ENCODE measurements at places on chromosomes 1 and 21.

GRCh38 chr1:230704830-230705229 lies 9.1 kb downstream of the AGT start:
- DNase-seq: no peak

DNA sequence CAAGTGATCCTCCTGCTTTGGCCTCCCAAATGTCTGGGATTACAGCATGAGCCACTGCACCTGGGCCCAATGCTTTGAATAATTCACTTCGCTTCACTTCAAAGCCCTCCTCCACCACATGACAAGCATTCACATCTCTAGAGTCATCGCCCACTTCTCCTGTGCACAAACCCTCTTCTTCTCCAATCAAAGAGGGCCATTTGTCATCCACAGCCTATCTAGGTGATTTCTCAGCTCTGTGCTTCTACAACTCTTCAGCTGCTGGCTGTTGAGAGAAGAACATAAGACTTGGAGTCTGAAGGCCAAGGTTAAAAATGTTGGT lies 20.1 kb upstream of the PSMB2 start:
- no peak for DNase-seq

DNA sequence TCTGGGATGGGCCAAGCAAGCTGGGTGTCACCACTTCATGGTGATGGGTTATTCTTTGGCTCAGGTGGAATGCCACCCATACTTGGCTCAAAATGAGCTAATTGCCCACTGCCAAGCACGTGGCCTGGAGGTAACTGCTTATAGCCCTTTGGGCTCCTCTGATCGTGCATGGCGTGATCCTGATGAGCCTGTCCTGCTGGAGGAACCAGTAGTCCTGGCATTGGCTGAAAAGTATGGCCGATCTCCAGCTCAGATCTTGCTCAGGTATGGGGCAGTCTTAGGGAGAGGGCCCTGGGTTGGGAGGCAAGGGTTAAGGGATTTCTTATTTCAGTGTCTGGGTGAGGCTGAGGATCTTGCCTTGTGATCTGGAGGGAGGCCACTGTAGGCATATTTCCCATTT lies 15.4 kb upstream of the NASP start:
- no peak for DNase-seq

- no peak for DNase-seq
These were observed 10.7 kb downstream of the AUNIP start for GRCh38 chr1:25848531-25848930.

- no peak for DNase-seq
These were observed 160.1 kb downstream of the TBX15 start for GRCh38 chr1:118828038-118828437.

- no peak for DNase-seq
These were observed 10.5 kb upstream of the RNPC3 start for GRCh38 chr1:103514920-103515503.

DNA sequence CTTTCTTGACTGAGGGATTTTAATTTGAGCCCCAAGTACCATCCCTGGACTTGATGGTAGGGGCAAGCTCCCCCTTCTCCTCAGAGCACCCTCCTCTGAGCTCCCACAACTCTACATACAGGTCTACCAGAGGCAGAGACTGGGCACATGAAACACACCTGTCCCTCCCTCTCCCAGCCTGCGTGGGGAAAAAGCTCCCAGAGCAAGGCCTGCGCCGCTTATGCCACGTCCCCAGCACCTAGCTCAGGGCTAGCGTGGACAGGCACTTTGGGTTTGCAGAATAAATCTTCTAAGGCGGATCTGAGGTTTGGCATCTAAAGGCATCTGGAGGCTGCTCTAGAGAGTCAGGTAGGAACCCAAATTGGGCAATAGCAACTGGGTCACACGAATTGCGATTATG lies 7.5 kb upstream of the KNCN start:
- DNase-seq: no peak

DNA sequence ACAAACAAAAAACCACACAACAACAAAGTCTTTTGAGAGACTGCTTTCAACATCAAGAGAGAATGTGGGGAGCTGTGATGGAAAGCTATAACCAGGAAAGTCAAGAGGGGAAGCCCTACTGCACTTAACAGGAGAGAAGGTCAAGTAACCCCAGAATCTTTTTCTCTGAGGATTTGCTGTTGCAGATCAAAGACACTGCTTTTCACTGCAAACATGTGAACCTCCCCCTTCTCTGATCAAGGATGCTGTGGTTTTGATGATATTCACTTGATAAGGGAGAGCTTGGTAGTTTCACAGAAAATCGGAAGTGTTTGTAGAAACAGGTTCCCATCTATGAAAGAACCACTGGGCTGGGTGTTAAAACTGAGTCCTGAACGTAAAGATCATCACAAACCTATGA lies 4.8 kb downstream of the ETV3 start:
- no peak for DNase-seq

- DNase-seq: no peak
These were observed 36.3 kb downstream of the ERICH3 start for GRCh38 chr1:74637296-74637695.

DNA sequence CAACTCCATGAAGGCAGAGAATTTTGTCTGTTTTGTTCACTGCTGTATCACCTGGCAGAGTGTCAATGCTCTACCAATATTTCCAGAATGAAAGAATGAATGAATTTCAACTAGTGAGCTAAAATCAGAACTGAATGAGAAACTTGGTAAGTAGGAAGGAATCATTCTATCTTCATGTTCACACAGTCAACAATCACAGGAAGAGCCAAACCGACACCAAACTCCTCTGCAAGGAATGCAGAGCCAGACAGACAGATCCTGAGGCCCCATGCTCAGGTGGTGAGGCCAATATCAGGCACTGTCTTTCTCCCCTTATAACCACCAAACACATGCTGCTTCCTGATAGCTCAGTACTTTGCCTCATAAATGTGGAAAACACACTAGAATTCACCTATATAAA lies 139.1 kb downstream of the SLC45A1 start:
- no peak for DNase-seq

GRCh38 chr1:98002288-98002687 lies 81.5 kb upstream of the DPYD start:
- no peak for DNase-seq

GRCh38 chr1:232837087-232837486 lies 31.9 kb downstream of the MAP10 start:
- DNase-seq: no peak

DNA sequence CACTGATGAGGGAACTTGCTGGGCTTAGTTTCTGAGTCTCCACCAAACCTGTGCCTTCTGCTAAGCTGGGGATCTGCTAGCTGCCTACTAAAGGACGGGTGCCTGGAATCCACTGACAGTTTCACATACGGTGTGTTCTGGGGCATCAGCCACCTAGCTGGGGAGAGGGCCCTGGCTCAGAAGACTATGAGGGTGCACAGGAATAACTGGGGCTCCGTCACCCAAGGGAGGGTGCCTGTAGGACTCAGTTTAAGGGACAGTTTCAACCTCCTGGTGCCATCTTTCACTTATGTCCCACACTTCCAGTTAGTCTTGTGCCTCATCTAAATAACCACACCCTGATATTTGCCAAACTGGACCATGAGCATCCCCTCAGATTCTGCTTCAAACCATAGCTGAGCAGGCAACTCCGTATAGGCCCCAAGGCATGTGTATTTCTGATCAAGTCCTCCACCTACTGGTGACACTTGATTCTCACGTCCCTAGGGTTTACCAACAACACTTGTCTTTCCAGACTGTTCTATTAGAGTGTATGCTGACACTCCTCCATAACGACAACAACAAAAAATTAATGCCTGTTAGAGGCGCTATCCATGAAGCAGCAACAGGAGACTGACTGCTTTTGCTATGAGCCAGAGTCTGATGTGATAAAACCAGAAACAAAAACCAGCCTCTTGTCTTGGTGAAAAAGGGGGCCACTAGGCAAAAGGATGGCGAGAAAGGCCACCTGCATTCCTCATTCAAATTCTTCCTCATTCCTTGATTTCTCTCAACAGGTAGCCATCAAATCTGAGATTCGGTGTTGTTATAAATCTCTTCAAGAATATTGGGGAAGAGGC lies 55.0 kb upstream of the PAXBP1 start:
- DNase-seq: peak; percentile 32

DNA sequence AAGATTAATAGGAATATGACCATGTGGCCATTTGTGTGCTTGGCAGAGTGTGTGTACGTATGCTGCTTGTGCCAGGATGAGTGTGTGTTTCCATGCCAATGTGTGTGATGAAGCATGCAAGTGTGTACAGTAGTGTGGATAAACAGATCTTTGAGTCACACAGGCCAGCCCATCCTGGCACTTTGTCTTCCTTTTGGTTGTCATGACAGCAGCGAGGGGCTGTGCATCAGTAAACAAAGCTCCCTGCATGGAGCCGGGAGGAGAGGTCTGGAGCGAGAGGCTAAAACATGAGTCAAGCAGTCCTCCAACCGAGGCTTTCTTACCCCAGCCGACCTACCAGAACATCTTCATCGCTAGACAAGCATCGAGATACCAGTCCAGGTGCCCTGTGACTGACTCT lies 221.2 kb downstream of the CACNA1E start:
- DNase-seq: no peak

- peak; percentile 42 for DNase-seq
These were observed 14.7 kb upstream of the BOLA1 start for GRCh38 chr1:149884433-149885338.
